Frontal cortex (tissue), 4 donors: ENCODE measurements at places on chromosomes 3 and 15.

DNA sequence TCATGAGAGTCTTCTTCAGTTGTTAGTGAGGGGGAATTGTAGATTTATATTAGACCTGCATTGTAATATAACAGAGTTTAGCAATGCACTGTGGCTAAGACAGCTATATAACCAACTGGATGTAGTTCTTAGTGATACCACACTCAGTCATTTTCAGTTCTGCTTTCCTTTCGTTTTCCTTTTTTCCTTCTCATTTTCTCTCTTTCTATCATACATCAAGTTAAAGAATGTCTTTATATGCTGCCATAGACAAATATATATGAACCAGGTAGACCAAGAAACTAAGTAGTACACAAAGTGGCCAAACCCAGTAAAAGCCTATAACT, 43.7 kb upstream of the CD47 start:
- DNase-seq = no peak

DNA sequence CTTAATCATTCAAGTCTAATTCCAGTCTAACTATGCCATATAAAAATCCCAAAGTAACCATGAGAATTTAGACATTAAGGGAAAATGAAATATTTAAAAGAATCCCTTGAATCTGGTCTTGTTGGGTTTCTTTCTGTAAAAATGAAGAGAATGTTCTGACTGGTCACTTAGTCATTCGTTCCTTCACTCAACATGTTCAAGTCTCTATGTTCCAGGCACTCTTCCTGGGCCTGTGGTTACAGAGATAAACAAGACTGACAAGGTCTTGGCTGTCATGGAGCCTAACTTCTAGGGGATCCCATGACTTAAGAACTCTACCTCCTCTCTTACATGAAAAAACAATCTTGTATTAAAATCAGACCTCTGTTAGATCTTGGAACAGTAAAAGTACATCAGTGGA, 638.6 kb upstream of the TBL1XR1 start:
- no peak for DNase-seq

- DNase-seq = no peak
Observed at GRCh38 chr15:74988007-74988800, 7.2 kb upstream of the SCAMP5 start.

- DNase-seq = no peak
Observed at GRCh38 chr15:76812381-76812780, 92.8 kb downstream of the SCAPER start.

DNA sequence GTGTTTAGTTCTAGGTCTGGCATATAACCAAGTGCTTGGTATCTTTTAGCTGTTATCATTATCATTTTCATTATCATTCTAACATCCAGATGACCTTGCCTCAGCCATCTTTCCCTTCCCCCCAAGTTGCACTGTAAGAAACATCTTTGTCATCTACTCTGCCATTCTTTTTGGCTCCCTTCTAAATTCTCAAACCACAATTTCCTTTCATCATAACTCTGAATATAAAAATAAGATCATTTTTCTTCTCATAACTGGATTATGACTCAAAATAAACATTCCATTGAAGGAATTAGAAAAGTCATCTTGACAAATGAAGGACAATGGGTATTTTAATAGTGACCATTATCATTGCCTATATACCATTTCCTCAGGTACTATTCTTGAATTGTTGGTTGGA, 786.2 kb downstream of the AGBL1 start:
- no peak for DNase-seq

DNA sequence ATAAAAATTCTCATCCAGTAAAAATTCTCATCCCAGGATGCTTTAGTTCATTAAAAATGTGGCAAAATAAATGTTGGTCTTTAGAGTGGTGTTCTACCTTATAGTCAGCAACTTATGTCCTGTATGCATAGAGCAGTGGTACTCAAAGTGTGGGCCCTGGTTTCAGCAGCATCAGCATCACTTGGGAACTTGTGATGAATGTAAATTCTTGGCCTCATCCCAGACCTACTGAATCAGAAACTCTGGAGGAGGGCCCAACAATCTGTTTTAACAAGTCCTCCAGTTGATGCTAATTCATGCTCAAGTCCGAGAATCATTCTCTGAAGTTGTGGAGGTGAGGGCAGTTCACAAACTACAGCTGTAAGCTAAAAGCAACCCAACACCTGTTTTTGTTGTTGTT, 307.3 kb upstream of the SATB1 start:
- DNase-seq = no peak

DNA sequence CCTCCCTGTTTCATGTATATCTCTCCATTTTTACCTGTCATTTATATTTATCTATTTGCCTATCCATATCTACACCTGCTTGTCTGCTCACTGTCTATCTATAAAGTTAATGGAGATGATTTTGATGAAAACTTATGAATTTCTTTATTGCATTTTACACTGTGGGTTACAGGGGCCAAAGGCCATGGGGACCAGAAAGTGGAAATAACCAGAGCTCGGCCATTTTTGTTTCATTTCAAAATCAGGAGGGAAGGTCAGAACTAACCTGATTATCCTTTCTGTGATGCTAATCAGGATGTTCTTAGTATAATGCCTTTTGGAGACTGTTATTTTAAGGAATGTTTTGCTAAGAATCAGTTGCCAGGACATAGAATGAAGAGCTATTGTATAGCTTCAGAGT, 147.2 kb downstream of the LPP start:
- DNase-seq = no peak

DNA sequence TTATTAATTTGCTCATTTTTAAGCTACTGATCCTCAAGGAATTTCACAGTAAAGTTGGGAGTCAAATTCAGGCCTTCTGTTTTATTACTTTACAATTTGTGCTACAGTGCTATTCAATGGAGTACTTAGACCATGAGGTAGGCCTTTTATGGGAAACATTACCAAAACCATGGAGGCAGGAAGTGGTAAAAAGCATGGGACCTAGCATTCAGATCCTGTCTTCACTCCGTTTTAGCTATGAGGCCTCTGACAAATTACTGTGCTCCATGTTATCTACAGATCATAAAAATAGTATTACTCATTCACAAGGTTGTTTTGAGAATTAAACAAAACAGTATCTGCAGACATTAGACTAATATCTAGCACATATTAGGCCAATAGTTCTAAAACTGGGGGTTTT, 140.6 kb upstream of the SLITRK3 start:
- no peak for DNase-seq

GRCh38 chr15:73930790-73931281, 4.6 kb downstream of the LOXL1 start:
- DNase-seq = no peak

GRCh38 chr15:33534642-33535041, 223.9 kb downstream of the RYR3 start:
- DNase-seq = no peak

- no peak for DNase-seq
Observed at GRCh38 chr3:58507356-58508078, 15.6 kb downstream of the KCTD6 start.

- no peak for DNase-seq
Observed at GRCh38 chr3:172379372-172379771, 68.9 kb downstream of the GHSR start.

DNA sequence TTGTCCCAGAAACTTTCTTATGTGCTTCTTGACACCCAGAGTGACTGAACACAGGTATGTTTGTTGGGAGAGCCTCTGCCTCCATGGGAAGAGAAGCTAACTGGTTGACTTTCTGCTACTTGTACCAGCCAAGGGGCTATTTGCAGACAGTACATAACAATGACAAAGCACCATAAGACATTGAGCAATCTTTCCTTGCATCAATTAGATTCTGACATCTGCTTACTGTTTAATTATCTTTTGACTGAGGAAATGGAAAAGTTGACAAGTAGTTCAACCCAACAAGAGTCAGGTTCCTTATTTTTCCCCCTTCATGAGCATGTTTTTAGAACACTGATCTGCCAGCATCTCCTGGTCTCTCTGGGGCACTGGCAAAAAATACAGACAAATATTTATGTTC, 157.7 kb downstream of the RPLP1 start:
- DNase-seq = no peak

DNA sequence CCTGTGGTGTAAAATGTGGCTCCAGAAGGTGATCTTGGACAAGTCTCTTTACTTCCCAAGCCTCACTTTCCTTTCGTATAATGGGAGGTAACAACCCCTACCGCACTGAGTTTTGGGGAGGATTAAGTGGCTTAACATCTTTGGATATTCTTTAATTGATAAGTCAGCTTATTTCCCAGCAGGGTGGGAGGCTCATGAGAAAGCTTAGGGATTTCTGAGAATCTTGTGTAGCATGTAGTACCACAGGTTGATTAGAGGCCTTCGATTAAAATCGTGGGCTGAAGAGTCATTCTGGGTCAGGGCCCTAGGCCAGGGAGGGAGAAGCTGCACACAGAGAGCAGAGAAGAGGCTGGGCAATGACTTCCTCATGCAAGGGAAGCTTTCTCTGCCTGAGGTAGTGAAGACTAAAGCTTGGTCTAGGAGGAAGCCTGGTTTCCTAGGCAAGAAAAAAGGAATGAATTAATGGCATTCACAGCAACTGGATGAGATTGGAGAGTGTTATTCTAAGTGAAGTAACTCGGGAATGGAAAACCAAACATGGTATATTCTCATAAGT, 1.5 kb upstream of the NMNAT3 start:
- no peak for DNase-seq
